ENCODE measurements at places on chromosomes 11 and 22.

DNA sequence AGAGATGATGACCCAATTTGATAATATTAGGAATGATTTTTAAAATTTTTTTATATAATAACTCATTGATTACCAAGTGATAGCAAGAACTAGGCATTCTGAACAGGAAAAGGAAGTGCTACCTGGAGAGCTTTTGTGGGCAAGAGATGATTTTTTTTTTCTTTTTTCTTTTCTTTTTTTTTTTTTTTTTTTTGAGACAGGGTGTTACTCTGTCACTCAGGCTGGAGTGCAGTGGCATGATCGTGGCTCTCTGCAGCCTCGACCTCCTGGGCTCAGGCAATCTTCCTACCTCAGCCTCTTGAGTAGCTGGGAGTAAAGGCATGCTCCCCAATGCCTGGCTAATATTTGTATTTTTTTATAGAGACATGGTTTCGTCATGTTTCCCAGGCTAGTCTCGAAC is 40.4 kb downstream of the TNRC6B start:
- DNase-seq = no peak

DNA sequence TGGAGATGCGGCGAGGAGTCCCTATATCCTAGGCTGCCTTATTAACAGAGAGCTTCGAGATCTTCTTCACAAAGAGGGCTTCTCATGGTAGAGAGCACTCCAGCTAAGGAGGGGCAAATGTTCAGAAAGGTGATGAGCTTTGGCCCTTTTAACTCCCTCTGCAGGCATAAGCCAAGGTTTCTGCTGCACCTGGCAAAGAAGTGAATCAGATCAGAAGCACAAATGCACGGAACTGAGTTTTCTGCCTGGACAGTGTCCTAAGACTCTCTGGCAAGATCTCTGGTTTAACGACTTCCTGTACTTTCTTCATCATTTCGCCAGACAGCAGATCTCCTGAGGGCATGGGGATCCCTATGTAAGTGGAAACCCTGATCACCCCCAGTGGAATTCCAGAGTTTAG is 37.2 kb downstream of the POU2AF3 start:
- no peak for DNase-seq

DNA sequence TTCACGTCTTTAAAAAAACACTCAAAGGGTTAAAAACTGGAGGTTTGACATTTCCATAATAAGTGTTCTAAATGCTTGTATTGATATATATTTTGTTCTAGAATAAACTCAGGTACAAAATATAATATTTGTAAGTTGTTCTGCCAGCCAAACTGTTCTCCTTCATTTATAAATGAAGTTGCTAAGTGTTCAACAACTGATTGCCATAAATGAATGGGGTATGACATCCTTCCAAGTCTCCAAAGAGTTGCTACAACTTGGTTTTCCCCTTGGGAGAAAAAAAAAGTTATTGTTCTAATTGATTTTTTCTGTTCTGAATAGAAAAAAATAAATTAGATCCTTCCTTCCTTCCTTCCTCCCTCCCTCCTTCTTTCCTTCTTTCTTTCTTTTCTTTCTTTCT is 65.4 kb upstream of the BLID start:
- no peak for DNase-seq

GRCh38 chr11:19713196-19714021 is 772 bp downstream of the NAV2 start:
- DNase-seq = no peak

DNA sequence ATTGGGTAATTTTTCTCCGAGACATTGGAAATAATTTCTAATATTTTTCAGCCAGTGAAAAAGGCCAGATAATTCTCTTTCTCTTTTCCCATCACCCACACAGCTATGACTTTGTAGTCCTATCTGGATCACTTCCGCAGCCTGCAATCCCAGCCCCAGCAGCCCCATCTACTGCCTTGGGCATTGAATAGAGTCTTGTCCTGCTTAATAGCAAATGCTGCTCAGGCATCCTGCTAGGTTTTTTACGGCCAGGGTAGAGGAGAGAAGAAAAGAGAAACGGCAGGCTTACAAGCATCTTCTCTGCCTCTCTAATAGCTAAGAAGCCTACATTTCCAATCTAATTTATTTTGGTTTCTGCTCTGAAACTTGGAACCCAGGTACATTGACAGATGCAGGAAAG is 154.3 kb upstream of the B3GAT1 start:
- DNase-seq = no peak

All from GM19239 (cell line).